ENCODE measurements at places on chromosomes 7 and 10. TPM values are rescaled to one million over a fixed set of nuclear protein-coding genes. Genes with fewer than 3 reads are reported as not detected.
A peak's percentile ranks its signal among the peaks of the same experiment; 100 is the strongest.

The SPDYE6 gene
- not detected for total RNA-seq

The MINDY4 gene
- total RNA-seq = 12.4 TPM

GRCh38 chr7:100951172-100951571 lies 1.8 kb downstream of the MUC3A start:
- H3K27ac ChIP-seq = no peak overlapping the region
- no peak for DNase-seq
- no peak overlapping the region for H3K4me3 ChIP-seq
- H3K4me1 ChIP-seq = no peaks in the 10 kb centered on the region
- no peaks in the 10 kb centered on the region for H3K36me3 ChIP-seq

- H3K36me3 ChIP-seq = no peaks in the 10 kb centered on the region
- no peak overlapping the region for H3K27ac ChIP-seq
- H3K4me3 ChIP-seq = no peak overlapping the region
- peak; percentile 63 for DNase-seq
- H3K27me3 ChIP-seq = no peaks in the 10 kb centered on the region
These were observed 294.2 kb upstream of the ZMIZ1 start for GRCh38 chr10:78774614-78774998.

DNA sequence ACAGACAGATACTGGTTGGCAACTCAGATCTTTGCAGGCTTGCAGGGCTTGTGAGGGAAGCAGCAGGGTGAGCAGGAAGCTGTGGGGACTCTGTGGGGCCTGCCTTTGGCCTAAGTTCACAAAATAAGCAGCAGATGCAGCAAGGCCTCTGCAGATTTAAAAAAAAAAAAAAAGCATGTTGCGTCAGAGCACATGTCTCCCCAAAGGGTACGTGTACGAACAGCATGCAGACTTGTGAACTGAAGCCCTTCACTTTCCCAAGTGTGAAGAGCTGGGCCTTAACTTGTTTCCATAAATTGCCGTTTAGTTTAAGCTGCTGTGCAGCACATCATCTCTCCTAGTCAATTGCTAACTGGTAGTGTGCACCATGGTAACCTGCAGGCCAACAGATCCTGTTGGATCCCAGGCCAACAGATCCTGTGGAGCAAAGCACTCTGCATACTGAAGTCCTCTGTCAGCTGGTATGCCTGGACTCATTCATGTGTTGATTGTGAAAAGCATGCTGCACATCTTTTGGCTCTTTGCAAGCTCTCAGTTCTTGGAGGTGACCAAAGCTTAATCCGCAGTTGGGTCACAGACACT lies 10.8 kb upstream of the XPNPEP1 start:
- DNase-seq = no peak
- no peaks in the 10 kb centered on the region for H3K36me3 ChIP-seq
- no peak overlapping the region for H3K4me3 ChIP-seq
- no peak overlapping the region for H3K27ac ChIP-seq

DNA sequence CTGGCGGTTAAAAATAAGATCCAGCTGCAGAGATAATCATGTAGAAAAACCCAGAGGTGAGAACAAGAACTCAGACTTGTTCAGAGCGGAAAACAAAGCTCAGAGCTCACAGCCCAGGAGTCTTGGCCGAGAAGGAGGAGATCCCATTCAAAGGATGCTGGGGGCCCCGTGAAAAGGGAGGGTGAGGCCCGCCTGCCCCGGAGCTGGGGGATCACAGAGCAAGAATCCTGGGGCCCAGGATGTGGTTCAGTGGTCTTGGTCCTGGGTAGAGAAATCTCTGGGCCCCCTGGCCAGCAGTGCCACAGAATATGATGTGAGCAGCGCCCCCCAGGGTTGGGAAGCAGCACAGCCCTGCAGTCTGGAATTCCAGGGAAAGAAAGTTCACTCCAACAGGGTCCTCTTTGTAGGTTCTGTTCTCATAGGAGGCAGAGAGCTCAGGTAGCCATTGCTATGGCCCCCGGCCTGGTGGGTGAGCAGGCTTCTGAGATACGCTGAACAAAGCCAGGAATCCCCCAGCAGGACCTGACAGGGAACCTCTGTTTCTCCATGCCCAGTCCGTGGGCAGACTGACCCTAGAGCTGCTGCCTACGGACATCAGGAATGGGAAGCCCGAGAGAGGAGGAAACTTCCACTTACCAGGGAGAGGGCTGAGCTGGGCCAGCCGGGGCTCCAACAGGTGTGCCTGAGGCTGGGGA lies 77.7 kb upstream of the GNA12 start:
- no peak overlapping the region for H3K4me3 ChIP-seq
- no peak overlapping the region for H3K27ac ChIP-seq
- peaks cover 6% of the 10 kb centered on the region for H3K27me3 ChIP-seq
- DNase-seq = no peak
- H3K4me1 ChIP-seq = peaks cover 6% of the 10 kb centered on the region

- no peaks in the 10 kb centered on the region for H3K36me3 ChIP-seq
- no peak overlapping the region for H3K27ac ChIP-seq
- peaks cover 5% of the 10 kb centered on the region for H3K4me1 ChIP-seq
These were observed 54.5 kb upstream of the FAM180A start for GRCh38 chr7:135803143-135803542.

All from MCF 10A (cell line).